ENCODE measurements at places on chromosomes 7 and 10. TPM values are rescaled to one million over a fixed set of nuclear protein-coding genes. Genes with fewer than 3 reads are reported as not detected.

PLA2G12B gene
- total RNA-seq: not detected

SNX8 gene
- total RNA-seq: 8.5 TPM

CACUL1 gene
- total RNA-seq: 20.8 TPM

PITX3 gene
- total RNA-seq: not detected

METTL27 gene
- total RNA-seq: 1.7 TPM

HTRA1 gene
- 93.9 TPM for total RNA-seq

PAX4 gene
- not detected for total RNA-seq

Data from epithelial cell of umbilical artery (primary cell).